RPMI7951 (cell line): ENCODE measurements at places on chromosomes 13 and 19.
A peak's percentile ranks its signal among the peaks of the same experiment; 100 is the strongest.

DNA sequence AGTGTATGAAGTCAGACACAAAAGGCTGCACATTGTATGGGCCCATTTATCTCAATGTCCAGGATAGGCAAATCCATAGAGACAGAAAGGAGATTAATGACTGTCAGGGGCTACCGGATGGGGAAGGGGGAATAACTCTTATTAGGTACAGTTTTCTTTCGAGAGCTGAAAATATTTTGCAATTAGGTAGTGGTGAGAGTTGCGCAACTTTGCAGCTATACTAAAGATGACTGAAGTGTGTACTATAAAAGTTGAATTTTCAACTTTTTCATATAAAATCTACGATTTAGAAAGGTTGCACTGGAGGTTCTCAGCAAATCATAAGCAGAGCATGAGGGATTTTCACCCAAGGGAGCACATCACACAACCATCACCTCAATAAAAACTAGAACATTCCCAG lies 16.1 kb upstream of the SLC15A1 start:
- DNase-seq, result no peak

DNA sequence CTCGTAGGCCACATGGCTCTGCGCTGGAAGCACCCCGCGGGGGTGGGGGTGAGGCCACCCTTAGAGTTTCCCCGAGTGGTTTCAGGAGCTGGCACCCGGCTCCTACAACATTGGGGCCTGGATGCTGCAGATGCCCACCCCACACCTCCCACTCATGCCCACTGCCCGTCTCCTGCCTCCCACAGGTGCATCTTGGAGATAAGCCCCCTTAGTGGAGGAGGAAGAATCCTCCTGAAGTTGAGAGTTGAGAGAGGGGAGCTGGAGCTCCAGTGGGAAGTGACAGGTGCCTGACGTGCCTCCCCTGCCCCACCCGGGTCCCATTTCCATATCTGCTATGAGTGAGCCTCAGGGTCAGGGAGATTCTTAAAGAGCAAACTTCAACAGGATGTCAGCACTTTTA lies 341.3 kb downstream of the TEX29 start:
- DNase-seq, result no peak

GRCh38 chr19:41796362-41796761 lies at the start of gene CEACAM3:
CEACAM3 (plus strand) TSS chr19:41796587; CDS start chr19:41796678, 91 bp downstream.
- DNase-seq, result no peak

DNA sequence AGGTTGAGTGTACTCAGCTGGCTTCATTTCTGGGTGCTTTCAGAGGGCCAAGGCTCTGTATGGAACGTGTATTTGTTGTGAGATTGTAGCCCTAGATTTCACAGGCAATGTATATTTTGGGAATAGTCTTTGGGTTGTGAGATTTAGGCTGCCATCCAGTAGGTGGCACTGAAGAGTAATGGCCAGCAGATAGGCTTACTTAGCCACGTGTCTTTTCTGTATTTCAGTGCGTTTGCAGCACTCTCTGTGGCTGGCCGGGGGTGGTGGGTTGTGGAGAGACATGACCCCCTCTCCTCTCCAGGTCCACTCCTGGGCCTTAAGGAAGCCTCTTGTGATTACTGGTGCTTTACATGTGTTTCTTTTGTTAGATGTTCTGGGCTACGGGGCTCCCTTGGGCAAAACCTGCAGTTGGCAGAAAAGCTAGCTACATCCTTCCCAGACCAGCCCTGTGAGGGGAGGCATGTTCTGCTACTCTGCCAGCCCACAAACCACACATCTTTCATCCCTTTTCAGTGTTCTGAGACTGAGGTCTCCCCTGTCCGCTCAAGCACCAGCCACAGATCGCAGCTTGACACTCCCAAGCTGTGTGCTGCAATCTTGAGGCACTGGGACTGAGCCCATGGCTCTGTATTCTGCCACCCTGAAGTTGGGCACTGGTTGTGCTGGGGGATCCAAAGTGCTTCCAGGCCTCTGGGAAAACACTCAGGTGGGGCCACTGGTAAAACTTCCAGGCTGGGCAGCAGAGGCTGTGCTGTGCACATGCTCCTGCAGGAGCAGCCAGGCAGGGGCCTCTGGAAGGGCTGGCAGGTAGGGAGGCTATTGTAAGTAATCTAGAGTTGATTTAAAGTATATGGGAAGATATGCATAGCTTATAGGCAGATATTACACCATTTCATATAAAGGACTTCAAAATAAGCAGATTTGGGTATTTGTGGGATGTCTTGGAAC lies 1096.8 kb upstream of the PCDH20 start:
- peak; percentile 2 for DNase-seq

DNA sequence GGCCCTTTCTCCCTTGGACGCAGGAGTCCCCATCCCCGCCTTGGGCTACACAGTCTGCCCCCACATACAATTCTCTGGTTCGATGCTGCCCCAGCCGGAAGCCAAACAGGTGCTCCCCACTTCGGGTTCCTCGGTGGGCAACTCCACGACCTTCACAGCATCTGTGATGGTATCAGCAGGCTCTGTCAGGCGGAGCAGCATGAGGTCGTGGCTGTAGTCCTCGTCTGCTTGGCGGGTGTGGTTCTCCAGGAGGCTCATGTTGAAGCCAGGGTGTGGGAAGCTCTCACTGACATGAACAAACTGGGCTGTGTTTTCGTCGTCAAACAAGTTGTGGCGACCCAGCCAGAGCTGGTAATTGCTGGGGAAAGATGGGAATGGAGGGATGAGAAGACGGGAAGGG lies 3.5 kb downstream of the KLK1 start:
- no peak for DNase-seq

DNA sequence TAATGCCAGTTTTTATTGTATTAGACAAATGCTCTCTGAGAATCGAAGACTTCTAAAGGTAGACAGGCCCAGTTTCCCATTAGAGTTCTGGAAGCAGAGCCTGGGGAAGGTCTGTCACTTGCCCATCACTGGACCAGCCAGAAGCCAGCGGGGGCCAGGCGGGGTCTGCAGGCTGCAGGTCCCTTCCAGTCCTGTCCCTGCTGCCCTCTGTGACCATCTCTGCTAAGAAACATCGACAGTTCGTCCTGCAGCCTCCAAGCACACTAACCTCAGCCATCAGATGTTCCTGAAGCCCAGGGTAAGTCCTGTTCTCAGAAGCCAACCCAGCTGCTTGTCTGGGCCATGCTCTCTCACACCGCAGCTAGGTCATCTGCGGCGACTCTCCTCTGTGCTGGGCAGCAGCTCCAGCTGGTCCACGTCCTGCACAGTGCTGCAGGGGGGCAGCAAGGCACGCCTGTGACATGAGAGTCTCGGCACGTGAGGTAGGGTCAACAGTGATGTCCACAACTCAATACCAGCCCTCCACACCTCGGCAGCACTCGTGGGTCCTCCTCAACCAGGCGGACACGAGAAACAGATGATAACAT lies 2.9 kb upstream of the ADPRHL1 start:
- no peak for DNase-seq

GRCh38 chr13:103288114-103288513 lies 221.9 kb upstream of the SLC10A2 start:
- DNase-seq, result no peak
